ENCODE measurements at places on chromosomes 1 and 21.

DNA sequence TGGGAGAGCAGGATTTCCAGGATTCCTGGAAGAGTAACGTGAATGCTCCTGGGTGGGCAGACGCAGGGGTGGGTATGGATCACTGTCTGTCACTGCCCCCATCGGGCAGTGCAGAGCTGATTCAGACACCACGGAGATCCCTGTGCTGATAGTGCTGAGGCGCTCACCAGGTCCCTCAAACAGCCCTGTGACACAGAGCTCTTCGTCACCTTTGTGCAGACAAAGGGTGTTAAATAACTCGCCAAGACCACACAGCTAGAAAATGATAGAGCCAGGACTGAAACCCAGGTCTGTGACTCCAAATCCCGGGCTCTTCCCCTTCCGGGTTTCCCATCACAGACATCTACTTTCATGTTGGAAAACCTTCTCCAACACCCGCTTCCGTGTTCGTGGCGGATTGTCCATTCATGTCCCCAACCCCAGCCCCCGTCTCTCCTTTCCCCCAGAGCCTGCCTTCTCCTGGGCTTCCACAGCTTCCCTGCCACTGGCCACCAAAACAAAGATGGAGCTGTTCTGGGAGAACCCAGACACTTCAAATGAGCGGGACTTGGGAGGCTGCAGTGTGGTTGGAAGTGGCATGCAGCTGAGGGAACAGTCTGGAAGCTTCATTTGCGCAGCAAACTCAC, 2.6 kb downstream of the EFHD2 start:
- DNase-seq = no peak

DNA sequence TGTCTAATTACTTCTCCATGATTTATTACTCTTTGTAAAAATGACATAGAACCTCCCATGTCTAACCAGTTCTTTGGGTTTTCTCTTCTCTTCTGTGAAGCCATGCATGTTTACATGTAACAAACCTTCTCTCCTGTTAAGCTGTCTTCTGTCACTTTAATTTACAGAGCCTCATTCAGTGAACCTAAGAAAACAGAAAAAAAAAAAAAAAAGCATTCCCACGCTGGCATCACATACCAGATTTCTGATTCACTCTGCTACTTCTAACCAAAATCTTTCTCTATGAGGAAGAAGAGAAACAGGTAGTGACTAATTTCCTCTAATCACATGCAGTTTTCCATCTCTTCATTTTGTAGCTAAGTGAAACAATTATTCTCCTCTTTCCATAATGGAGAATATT, 141.4 kb upstream of the CXADR start:
- no peak for DNase-seq

DNA sequence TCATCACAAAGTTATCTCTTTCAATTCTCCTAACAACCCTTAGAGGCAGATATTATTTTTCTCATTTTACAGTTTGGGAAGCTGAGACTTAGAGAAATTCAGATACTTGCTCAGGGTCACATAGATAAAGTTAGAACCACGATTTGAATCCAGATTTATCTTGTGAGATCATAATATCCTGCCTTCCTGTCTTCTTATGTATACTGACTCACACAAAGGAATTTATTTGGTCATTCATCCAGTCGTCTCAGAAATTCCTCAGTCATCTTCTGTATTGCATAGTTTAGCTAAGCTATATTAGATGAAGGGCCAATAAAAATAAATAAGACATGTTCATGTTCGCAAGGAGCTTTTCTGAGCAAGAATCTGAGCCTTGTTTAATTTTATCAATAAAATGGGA, 35.8 kb upstream of the RUNX1 start:
- DNase-seq = no peak

- no peak for DNase-seq
Observed at GRCh38 chr1:9289711-9290485, 2.8 kb upstream of the SPSB1 start.

DNA sequence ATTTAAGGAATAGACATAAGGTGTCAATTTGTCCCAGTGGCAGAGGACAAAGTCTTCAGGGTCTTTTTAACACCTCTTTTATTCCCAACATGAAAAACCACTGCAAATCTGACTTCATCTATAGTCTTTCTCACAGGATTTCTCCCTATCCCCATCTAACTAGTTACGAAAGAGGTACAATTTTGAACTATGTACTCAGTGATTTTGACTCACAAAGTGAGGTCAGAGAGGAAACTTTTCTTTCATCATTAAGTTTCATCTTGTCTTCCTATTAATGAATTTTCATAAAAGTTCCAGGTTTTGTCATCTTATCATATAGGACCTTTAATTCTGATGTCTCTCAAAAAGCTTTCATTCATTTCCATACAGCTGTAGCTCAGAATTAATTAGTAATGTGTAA, 63.3 kb downstream of the ASH1L start:
- DNase-seq = no peak

- peak; percentile 75 for DNase-seq
Observed at GRCh38 chr1:41918450-41919043, at the start of gene HIVEP3. TSS of gene HIVEP3 (minus strand) at chr1:41918922.

DNA sequence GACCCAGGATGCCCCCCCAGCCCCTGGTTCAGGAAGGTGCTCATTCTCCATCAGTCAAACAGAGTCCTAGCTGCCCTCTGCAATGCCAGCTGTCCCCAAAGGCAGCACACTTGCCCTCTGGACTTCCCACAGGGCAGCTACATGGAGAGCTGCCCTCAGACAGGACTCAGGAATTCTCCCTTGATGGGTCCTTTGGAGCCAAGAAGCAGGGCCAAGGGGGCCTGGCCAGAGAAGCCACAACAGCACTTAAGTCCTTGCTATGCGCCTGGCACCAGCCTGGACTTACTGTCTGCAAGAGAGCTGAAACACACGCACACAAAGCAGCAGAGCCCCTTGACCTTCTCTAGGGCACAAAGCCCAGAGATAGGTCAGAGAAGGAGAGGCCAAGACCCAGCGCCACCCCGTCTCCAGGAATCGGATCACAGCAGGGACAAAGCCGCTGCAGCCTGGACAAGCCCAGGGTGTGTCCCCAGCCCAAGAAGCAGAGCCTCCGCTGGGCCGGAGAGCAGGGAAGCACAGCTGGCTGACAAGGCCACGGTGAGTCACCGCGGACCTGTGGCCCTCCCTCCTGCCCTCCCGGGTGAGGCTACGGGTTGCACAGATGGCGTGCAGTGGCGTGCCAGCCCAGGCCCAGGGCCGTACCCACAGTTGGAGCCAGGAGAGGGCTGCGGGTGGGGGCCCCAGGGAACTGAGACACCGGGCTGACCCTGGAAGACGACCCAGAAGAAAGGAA, 1.7 kb downstream of the WNT9A start:
- no peak for DNase-seq

- peak; percentile 31 for DNase-seq
Observed at GRCh38 chr1:212699104-212699624, 476 bp downstream of the BATF3 start.

DNA sequence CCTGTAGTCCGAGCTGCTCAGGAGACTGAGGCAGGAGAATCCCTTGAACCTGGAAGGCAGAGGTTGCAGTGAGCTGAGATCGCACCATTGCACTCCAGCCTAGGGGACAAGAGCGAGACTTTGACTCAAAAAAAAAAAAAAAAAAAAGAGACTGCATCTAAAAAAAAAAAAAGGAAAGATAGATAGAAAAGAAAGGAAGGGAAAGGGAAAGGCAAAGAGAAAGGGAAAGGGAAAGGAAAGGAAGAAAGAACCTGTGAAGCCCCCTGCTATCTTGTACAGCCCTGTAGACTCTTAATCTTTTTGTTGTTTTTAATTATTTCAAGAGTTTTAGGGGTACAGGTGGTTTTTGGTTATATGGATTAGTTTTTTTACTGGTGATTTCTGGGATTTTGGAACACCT, 46.0 kb upstream of the MUTYH start:
- DNase-seq = no peak

DNA sequence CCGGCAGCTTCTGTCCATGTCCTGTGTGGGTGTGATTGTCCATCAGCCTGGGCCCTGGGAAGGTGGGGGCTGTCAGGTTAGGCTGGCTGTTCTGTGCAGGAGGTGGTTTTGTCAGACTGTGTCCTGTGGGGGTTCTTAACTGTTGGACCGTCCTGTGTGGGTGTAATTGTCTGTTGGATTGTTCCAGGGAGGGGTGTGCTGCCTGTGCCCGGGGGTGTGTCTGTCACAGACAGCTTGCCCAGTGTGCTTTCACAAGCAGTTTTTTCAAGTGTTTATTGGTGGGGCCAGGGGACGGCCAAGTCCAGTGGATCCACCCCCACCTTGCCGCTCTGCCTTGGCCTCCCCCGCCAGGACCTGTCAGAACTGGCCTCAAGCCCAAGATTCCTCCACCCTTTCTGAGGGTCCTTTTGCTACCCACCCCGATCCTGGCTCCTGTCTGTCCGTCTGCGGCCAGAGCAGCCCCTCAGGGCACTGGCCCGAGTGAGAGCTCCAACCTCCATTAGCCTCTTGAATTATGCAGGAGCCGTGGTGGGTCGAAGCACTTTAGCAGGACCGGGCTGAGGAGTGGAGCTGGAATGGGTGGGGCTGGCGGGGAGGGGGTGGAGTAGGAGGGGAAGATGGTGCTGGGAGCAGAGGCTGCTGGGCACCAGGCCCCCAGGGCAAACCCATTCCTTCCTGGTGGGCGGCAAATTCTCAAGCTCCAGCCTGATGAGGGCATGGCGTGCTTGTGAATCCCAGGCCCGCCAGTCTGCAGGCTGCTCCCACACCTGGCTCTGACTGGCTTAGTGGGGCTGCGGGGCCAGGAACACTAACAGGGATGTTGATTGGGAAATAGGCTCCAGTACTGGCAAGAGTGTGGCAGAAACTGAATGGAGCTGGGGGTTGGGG, 47.2 kb downstream of the PTPRF start:
- no peak for DNase-seq

DNA sequence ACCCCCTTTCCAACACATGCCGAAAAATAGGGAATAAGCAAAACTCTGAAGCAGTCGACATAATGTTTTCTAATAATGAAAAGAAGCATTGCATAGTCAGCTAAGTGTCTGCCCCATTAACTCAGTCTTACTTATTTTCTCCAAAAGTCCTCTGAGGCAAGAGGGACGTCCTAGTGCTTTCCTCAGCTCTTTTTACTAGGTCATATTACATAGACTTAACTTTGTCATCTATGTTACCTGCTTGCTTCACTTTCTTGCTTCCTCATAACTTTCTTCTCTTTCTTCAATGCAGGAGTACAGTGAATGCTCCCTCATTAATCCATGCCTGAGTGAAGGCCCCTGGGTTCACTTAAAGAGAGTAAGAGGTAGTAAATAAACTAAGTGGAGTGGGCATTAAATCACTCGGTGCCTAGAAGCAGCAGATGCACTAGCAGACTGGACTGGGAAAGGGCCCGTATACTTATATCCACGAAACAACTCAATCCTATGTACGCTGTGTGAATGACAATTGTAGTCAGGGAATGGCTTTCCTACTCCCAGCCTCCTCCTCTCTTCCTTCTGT, 210.5 kb upstream of the SPAG17 start:
- no peak for DNase-seq

GRCh38 chr1:184473176-184473966, 86.5 kb downstream of the C1orf21 start:
- DNase-seq = peak; percentile 61

DNA sequence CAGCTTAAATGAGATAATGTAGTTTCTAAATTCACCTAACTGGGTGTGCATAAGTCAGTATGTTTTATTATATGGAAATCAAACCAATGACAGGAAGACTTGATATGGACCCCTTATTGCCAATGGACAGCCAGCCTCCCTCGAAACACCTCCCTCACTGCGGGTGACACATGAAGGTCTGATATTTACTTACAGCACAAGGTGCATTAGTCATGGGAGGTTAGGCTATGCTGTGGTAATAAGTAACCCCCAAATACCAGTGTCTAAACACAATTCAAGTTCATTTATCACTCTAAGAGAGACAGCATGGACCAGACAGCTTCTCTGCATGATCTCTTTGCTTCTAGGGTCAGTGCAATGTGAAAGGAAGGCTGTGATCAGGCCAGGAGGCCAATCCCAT, 126.0 kb upstream of the KCNJ6 start:
- DNase-seq = no peak

DNA sequence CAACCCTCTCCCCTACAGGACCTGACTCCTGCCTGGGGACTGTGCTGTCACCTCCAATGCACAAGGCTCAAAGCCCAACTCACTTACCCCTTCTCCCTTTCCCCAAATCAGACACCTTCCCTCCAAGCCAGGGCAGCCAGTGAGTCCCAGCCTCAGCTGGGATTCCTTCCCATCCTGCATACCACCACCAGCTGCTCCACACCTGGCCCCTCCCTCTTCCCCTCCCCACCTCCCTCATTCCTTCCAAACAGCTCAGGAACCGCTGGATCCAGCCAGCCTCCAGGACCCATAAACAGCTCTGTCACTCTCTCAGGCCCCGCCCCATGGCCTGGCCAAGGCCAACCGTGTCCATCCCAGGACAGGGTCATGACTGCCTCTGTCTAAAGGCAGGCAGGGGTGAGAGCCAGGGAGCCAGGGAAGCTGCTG, 41.4 kb downstream of the ACOT7 start:
- no peak for DNase-seq

GRCh38 chr1:113125517-113125916, 52.5 kb downstream of the LRIG2 start:
- no peak for DNase-seq

- no peak for DNase-seq
Observed at GRCh38 chr21:42688841-42689371, 35.5 kb downstream of the PDE9A start.

DNA sequence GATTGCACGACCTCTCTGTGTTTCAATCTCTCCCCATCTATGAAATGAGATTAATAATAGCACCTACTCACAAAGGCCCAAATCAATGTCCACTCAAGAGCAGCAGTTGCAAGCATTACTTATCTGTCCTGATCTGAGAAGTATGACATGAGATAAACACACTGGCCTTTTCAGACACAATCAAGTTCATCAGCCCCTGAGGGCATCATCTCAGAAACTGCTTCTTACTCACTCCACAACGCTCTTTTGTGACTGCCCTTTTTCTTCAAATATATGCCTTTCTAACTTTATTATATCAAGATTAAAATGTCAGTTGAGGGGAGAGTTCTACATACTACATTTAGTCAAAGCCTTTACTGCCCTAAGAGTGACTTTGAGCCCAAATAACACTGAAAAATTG, 371.9 kb upstream of the SPAG17 start:
- DNase-seq = no peak

- no peak for DNase-seq
Observed at GRCh38 chr1:54212872-54213271, 12.9 kb downstream of the MRPL37 start.

DNA sequence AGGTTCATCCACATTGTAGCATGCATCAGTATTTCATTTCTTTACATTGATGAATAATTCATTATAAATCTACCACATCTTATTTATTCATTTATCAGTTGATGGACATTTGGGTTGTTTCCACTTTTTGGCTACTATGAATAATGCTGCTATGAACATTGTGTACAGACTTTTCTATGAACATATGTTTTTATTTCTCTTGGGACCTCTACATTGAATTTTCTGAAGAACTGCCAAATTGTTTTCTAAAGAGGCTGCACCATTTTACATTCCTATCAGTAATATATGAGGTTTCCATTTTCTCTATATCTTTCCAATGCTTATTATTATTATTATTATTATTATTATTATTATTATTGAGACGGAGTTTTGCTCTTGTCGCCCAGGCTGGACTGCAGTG, 81.3 kb upstream of the SELENON start:
- DNase-seq = no peak

GRCh38 chr21:39754811-39755210, 9.8 kb downstream of the IGSF5 start:
- DNase-seq = no peak

All from cerebellar cortex (tissue), 1 donor.